Cerebellum (tissue), 4 donors: ENCODE measurements at places on chromosomes 3 and 15. TPM values are rescaled to one million over a fixed set of nuclear protein-coding genes. Genes with fewer than 3 reads are reported as not detected.

DPPA4 gene
- total RNA-seq: 4.6 TPM

LRRC2 gene
- 0.64 TPM for total RNA-seq

PLXNA1 gene
- total RNA-seq: 56.2 TPM

DNA sequence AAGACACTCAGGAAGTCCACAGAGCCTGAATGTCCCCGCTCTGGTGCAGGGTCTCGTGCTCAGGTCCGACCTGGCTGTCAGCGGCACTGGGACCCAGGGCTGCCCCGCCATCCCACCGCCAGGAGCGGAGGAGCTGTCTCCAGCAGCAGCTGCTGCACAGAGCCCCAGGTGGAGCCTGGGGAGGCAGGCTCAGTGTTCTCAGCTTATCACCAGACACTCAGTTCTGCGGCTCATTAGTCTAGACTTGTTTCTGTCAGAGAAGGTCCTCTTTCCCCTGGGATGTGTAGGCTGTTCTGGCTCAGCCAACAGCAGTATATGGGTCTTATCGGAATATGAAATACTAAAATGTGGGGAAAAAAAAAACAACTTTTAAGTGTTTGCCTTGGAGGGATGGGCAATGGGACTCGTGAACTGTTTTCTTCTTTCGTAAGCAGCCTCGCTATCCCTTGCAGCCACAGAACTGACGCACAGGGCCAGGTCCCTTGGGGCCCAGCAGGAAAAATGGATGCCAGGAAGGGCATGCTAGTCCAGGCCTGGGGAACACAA, 75.9 kb downstream of the KLF13 start:
- DNase-seq: no peak

- DNase-seq: no peak
These were observed 22.3 kb upstream of the ACP3 start for GRCh38 chr3:132294906-132295305.

- DNase-seq: no peak
These were observed 41.6 kb downstream of the USF3 start for GRCh38 chr3:113654851-113655250.

GRCh38 chr3:187518616-187519015, 150.4 kb downstream of the RTP4 start:
- no peak for DNase-seq

GRCh38 chr3:108403686-108404345, 106.6 kb downstream of the MYH15 start:
- DNase-seq: no peak
